CD8-positive, alpha-beta T cell (primary cell): ENCODE measurements at places on chromosomes 2 and 18.

GRCh38 chr2:192438239-192438638 lies 243.5 kb upstream of the TMEFF2 start:
- DNase-seq: no peak

GRCh38 chr2:232363784-232364615 lies 14.6 kb upstream of the ALPP start:
- peak; percentile 49 for DNase-seq

GRCh38 chr18:7452331-7452730 lies 114.8 kb upstream of the PTPRM start:
- no peak for DNase-seq

GRCh38 chr2:167939514-167940345 lies 307.7 kb downstream of the STK39 start:
- DNase-seq: no peak

GRCh38 chr2:182300608-182301007 lies 126.2 kb downstream of the PDE1A start:
- DNase-seq: no peak

- no peak for DNase-seq
Observed at GRCh38 chr2:78896536-78896935, 129.0 kb upstream of the REG3G start.
